ENCODE measurements at places on chromosomes 4 and X. TPM values are rescaled to one million over a fixed set of nuclear protein-coding genes. Genes with fewer than 3 reads are reported as not detected.

GRCh38 chr4:182738283-182739047 is 178.7 kb downstream of the DCTD start:
- DNase-seq, result peak; percentile 8

DNA sequence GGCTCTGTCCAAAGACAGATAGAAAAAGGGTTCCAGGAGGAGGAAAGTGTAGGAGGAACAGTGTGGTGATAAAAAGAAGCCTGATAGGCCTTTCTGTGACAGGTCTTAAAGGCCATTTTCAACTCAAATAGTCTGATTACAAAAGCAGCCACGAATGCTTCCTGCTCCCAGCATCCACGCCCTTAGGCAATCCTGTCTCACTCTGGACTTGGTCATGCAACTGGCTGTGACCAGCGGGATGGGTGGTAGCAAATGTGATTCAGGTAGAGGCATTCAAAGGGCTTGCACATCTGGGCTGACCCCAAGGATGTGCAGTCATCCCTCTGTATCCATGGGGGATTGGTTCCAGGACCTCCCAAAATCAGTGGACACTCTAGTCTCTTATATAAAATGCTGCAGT is 14.4 kb upstream of the SEPSECS start:
- peak; percentile 65 for DNase-seq

GRCh38 chrX:101385026-101385684 is 836 bp downstream of the BTK start:
- DNase-seq, result no peak

- DNase-seq, result peak; percentile 90
Measured at GRCh38 chr4:39732728-39733127, 34.8 kb downstream of the UBE2K start.

DNA sequence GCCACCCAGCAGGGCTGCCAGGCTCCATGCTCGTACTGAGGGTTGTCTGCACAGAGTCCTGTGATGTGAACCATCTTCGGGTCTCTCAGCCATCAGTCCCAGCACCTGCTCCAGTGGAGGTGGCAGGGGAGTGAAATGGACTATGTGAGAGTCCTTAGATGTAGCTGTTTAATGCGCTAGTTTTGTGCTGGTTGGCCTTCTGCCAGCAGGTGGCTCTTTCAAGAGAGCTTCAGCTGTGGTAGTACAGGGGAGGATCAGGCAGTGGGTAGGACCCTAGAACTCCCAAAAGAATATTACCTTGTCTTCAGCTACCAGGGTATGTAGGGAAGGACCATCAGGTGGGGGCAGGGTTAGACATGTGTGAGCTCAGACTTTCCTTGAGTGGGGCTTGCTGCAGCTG is 1066.0 kb downstream of the GLUD2 start:
- no peak for DNase-seq

- peak; percentile 91 for DNase-seq
Measured at GRCh38 chr4:122666527-122667245, 45.8 kb upstream of the IL21 start.

DNA sequence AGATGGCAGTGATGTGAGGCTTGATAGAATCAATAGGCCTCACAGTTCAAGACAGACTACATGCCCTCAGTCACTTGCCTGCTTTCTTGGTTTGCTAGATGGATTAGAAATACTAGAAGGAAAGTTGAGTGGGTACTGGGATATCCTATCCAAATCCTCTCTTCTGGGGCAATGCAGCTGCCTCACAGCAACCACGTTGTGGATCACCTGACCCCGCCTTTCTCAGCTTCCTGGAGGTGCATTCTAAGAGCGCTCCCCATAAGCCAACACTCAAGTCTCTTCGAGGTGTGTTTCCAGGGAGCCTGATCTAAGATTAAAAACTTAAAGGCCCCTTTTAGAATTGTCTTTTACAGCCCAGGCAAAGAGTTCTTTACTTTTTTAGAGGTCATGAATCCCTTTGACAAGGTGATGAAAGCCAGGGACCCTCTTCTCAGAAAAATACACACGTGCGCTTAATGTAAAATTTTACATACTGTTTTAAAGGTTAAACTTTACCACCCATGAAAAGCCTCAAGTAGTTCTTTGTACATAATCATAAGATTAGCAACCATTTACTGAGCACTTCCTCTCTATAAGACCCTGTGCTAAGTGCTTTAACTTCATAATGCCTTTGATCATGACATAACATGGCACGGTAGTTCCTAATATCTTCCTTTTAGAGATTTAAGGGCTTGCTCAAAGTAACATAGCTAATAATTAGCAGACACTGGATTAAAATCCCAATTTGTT is 840 bp upstream of the RPL34 start:
- peak; percentile 25 for DNase-seq

GRCh38 chr4:5619913-5620625 is 88.3 kb downstream of the EVC2 start:
- no peak for DNase-seq

DNA sequence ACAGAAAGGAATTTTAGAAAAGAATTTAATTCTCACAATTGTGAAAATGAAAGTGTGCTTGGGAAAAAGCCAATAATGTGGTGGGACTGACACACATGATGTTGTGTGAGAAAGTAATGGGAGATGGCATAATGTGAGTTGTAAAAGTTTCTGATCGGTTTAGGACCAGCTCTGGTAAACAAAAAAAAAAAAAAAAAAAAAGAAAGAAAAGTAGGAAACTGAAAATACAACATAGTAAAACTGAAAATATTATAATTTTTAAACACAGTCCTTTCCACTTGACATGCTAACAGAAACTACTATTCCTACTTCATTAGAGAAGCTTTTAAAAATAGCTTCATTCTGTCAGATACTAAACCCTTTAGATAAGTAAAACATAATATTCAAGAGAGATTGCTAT is 28.2 kb downstream of the RAP1GDS1 start:
- no peak for DNase-seq

GRCh38 chr4:89995814-89996213 is 101.2 kb downstream of the MMRN1 start:
- DNase-seq, result no peak

DNA sequence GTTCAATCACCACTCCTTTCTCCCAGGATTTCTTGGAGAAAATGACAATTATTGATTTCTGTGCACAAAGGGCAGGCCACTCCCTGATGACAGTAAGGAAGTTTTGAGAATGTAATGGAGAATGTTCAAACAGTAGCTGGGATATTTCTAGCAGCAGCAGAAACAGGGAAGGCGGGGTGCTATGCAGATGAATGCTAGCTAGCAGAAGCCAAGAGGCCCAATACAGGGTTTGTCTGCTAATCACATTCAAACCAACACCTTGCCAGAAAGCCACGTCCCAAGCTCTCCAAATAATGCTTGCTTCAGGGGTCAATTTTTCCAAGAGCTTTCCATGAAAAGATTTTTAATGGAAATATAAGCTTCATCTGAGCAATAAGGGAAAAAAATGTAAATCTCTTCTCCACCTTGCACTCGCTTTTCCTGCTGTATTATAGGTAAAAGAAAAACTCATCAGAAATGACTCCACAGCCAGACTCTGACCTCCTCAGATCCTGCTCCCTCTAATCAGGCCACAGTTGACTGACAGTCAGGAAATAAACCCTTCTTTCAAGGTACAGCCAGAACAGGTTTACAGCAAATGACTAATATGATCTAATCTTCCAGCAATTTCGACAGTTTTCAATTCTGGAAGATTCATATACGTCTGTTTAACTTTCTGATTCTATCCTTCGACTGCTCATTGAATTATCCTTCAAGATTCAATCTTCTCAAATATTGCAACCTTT is 84.7 kb upstream of the PCDH19 start:
- no peak for DNase-seq

GRCh38 chr4:140871368-140871767 is 115.2 kb upstream of the TBC1D9 start:
- DNase-seq, result no peak

GRCh38 chr4:85803856-85804255 is 328.9 kb downstream of the ARHGAP24 start:
- no peak for DNase-seq

DNA sequence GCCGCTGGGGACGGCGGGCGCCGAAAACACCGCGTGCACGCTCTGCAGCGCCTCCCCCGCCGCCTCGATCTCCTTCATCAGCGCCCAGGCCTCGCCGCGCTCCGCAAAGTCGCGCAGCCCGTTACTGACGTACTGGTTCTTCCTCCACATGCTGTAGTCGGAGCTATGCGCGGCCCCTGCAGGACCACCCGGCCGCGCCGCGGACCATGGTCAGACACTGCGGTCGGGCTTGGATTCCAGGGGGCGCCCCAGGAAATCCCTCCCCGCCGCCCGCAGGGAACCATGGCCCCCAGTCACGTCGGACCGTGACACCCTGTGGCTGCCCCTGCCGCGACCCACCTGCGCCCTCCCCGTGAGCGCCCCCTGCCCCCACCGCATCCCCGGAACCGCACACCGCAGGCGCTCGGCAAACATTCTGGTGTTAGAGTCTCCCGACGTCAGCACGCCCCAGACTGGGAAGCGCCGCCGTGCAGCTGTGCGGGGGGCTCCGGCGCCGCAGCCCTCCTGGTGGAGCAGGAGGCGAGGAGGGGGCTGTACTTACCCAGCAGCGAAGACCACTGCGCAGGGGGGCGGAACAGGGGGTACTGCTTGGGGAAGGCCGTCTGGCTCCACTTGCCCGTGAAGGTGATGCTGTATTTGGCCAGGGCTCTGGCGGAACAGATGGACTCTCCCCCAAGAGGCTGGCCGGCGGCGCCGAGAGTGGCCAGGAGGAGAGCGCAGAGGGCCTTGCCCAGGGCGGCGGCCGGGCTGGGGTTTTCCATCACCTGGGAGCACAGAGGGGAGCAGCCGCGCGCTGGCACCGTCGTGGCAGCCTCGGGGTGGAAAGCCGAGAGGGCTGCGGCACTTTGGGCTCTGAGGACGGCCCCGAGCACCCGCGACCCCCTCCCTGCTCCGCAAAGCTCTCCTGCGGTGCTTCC is 814 bp downstream of the SPON2 start:
- peak; percentile 43 for DNase-seq

DNA sequence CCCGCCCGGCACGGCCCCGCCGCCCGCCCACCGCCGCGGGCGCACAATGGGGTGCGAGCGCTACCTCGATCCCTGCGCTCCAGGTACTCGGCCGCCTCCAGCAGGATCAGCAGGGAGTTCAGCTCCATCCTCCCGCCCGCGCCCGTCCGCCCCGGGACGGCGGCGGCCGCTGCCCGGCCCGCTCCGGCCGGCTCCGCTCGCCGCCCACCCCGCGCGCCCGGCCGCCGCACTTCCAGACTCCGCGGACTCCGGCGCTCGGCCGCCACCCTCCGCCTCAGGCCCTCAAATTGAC is at the start of gene MXD4:
Gene MXD4 (minus strand): TSS at position 257 of the 292 bp plus-strand sequence. CDS start 129 bp downstream, at position 128.
- DNase-seq, result no peak

DNA sequence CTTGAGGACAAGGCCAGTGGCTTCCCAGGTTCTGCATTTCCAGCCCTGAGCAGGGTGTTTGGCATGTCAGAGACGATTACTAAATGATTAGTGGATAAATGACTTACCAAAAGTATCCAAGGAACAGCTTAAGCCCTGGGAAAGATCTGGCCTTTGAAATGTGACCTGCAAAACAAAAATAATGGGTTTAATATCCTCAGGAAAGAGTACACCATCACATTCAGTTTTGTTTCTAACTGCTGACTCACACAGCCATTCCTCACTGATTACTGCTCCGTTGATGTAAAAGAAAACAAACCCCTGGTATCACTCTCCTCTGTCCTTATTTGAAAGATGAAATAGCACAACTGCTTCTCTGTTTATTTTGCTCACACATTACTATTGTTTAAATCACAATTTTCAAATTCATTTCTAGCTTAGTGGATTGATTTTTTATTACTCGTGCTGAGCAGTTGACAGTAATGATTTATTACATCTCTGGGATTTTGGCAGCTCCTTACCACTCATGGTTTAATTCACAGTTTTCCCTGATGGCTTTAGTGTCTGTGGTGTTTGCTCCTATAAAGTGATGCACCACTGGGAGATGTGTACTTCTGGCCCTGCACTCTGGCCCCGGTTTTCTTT is 117.0 kb downstream of the CBLL2 start:
- DNase-seq, result peak; percentile 73

DNA sequence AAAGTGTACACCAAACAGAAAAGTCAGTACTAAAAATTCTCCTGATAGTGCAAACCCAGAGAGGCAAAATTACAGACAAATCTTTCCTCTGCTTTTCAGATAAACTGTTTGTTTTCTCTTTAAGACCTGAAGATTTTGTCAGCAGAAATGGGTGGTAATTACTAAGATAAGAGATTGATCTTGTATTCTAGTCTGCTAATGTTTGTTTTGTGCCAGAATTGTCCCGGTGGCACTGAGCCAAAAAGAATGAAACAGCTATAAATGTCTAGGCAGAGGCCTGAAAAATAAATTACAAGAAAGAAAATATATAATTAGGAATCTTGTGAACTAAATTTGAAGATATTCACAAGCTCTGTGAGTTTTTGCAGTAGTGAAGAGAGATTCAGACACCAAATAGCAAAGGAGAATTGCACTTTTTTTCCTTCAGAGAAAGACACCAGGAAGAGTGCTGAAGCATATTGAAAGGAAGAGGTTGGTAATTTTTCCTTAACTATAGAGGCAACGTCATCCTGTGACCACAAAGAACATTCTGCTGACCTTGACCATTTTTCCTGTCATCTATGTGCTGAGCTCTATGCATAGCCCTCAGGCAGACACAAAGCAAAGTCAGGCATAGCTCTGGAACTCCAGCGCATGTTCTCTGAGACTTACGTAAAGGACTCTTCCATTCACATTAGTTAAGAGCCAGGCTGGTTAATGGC is 314.5 kb upstream of the RASGEF1B start:
- no peak for DNase-seq

GRCh38 chrX:24702362-24703184 is 8.9 kb downstream of the POLA1 start:
- DNase-seq, result no peak

- peak; percentile 85 for DNase-seq
Measured at GRCh38 chr4:54498661-54499111, 159.1 kb upstream of the KIT start.

DNA sequence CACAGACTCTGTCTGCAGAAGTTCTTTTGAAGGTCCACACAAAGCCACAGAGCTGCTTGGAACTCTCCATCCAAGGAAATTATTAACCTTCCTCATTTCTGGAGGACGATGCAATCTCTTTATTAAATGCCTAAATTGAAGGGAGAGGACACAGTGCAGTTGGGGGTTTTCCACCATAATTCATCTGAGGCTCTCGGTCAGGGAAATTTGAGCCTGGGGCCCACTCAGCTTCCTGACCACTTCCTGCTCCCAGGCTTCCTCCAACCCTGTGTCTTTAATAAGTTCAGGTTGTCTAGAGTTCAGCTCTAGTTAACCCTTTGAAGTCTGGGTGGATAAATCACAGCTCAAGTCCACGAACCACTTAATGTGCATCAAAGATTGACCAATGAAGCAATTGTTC is 58.5 kb downstream of the PRPS1 start:
- no peak for DNase-seq

The RHOH gene
- 0.24 TPM for polyA plus RNA-seq

The HHIP gene
- polyA plus RNA-seq, result 0.06 TPM

The ZCCHC18 gene
- polyA plus RNA-seq, result 0.58 TPM

The CXCL1 gene
- polyA plus RNA-seq, result 13.9 TPM

The SLC9B1 gene
- 0.19 TPM for polyA plus RNA-seq

The GAGE12F gene
- polyA plus RNA-seq, result not detected

The GPR119 gene
- polyA plus RNA-seq, result not detected

The TRIM61 gene
- polyA plus RNA-seq, result not detected

The EDA gene
- not detected for polyA plus RNA-seq

The PF4V1 gene
- 6.5 TPM for polyA plus RNA-seq

The CT47C1 gene
- polyA plus RNA-seq, result not detected

The L1CAM gene
- polyA plus RNA-seq, result 0.38 TPM

The GPRASP2 gene
- polyA plus RNA-seq, result 8.4 TPM

Data from GM23248 (cell line).